Stimulated activated naive CD8-positive, alpha-beta T cell treated with anti-CD3 and anti-CD28 coated beads, Interleukin-15, amount 100 ng/mL, for 72 hours (primary cell): ENCODE measurements at places on chromosomes 2 and 18.

DNA sequence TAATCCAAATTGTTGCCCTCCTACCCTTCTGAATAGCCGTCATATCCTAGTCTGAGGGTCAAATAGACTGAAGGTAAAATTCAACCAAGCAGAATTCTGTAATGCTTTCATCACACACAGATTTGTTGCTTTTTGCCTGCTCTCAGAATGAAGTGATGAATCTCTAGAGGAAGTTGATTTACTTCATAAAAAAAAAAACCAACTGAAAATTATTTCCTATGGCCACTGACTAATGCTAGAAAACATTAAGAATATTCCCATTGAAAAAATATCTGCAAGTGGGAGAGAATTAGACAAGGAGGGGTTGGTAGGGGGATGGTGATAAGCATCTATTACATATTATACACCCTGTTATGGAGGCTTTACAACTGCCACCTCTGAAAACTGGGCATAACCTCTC is 2.3 kb upstream of the IL1RL2 start:
- DNase-seq: no peak

DNA sequence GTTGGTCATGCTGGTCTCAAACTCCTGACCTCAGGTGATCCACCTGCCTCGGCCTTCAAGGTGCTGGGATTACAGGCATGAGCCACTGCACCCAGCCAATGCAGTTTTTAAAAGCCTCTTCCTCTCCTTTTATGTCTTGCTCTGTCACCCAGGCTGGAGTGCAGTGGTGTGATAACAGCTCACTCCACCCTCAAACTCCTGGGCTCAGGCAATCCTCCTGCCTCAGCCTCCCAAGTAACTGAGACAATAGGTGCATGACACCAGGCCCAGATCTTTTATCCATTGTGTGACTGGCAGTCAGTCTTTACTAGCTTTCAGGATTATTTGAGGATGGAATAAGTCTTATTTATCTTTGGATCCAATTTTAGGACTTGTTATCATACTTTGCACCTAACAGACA is 13.2 kb downstream of the KCTD18 start:
- DNase-seq: no peak

DNA sequence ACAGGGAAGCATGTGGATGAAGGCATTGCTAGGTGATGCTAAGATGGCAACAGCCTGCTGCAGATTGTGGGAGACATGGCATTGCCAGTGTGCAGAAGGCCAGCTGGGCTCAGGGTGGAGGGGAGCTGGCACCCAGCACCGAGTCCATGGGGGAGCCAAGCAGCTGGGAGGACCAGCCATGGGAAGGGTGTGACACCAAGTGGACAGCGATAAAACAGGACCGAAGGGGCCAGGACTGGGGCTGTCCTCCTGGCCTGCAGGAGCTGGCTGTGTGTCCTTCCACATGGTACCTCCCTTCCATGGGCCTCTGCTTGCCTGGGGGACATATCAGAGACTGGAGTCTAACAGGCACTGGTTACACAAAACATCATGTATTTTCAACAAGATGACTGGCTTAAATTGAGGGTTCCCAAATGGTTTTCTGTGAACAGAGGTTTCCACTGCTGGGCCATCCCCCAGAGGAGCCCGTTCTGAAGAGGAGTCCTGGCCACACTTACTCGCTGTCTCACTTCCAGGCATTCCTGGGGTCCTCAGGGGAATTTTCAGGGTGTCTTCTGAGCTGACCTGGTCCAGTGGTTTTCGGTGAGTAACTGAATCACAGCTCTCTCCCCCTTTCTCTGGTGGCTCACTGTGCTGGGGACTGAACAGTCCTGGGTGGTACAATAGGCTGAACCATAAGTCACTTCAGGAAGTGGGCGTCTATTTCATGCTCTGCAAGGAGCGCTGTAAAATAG is 60.4 kb upstream of the TNP1 start:
- DNase-seq: no peak

- DNase-seq: no peak
Observed at GRCh38 chr18:76456823-76457222, 38.2 kb downstream of the ZNF516 start.

DNA sequence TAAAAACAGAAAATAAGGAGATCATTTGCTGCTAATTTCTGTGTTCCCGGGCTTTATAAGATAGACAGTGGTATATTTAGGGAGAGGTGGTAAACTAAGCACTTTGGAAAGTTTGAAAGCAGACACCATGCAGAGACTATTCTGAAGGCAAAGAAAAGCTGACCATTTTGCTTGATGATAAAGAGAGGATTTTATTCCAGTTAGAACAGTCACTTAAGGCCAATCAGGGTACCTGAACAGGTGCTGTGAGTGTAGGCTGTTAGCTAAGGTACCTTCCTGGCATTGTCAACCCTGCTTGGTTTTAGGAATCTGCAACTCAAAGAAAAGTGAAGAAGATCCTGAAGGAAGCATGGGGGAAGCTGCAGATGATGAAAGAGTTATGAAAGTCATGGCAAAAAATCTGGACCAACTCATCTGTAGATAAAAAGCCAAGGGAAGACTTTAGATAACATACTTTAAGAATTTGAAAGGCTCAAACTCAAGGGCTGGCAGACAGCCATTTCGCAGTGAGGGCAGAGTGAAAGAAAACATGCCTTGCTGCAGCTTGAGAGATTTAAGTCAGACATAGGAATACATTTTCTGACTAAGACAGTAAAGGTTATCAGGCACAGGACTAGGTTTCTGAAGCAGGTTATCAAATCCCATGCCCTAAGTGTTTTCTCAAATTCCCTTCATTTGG is 80.1 kb upstream of the ARL5A start:
- no peak for DNase-seq

GRCh38 chr2:143263066-143263625 is 133.9 kb downstream of the ARHGAP15 start:
- no peak for DNase-seq

- DNase-seq: no peak
Observed at GRCh38 chr2:239917125-239917956, 107.8 kb downstream of the NDUFA10 start.

DNA sequence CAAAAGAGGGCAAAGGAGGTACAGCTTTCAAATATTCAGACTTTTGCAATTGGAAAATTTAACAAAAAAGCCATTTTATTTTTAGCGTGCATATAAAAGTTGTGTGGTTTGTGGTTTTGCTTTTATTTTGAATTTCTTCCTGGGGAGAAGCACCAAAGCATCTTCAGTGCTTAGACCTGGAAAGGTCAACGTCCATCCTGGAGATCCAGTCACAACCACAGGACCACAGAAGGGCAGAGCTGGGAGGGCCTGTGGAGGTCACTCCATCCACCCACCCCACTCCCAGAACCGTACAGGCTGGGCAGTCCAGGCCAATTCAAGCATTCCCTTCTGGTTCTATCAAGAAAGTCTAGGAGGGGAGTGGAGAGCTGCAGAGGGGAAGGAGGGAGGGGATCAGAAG is 43.8 kb downstream of the MPHOSPH10 start:
- DNase-seq: no peak

DNA sequence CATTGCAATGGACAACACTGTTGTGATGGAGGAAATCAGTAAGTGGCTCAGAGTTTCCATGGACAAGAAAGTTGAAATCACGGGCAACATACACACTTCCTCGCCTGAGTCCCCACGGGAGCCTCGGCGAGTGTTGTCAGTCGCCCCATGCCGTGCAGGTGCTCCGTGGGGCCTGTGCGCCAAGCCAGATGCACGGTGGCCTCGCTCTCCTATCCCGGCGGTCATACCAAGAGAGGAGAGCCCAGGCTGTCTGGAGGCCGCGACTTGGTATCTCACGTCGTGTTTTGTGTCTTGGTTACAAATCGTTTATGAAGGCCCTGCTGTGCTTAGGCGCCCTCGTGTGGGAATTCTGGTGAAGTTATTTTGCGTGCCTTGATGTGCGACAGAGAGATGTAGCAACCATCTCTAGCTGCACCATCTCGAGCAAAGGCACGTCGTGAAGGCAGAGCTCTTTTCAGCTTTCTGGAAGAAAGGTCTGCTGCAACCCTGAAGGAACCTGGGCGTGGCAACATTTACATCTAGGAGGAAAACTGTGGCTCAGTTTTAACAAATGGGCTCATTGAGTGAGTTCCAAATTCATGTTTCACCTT is 21.8 kb downstream of the ATG4B start:
- DNase-seq: peak; percentile 19
